Stomach (tissue), 19 donors: ENCODE measurements at places on chromosomes 3 and 15.
A peak's percentile ranks its signal among the peaks of the same experiment; 100 is the strongest.

- H3K27me3 ChIP-seq, result no peaks in the 10 kb centered on the region
- H3K4me3 ChIP-seq, result no peak overlapping the region
These were observed 12.0 kb upstream of the ZNF592 start for GRCh38 chr15:84736375-84736774.

- DNase-seq, result no peak
- H3K36me3 ChIP-seq, result peaks cover 30% of the 10 kb centered on the region
- no peaks in the 10 kb centered on the region for H3K27me3 ChIP-seq
- no peak overlapping the region for H3K4me3 ChIP-seq
These were observed 19.6 kb downstream of the PLXND1 start for GRCh38 chr3:129586746-129587430.

- H3K4me3 ChIP-seq, result no peak overlapping the region
- peaks cover 33% of the 10 kb centered on the region for H3K4me1 ChIP-seq
- no peaks in the 10 kb centered on the region for H3K36me3 ChIP-seq
- DNase-seq, result peak; percentile 89
- peak overlapping the region; percentile 86 for H3K27ac ChIP-seq
These were observed 15.9 kb downstream of the RPLP1 start for GRCh38 chr15:69468241-69469121.

GRCh38 chr15:57609805-57610529 lies 18.3 kb downstream of the MYZAP start:
- peaks cover 30% of the 10 kb centered on the region for H3K4me1 ChIP-seq
- no peaks in the 10 kb centered on the region for H3K27me3 ChIP-seq
- peak overlapping the region; percentile 78 for H3K27ac ChIP-seq
- H3K36me3 ChIP-seq, result no peaks in the 10 kb centered on the region
- DNase-seq, result peak; percentile 81
- no peak overlapping the region for H3K4me3 ChIP-seq

- no peak overlapping the region for H3K27ac ChIP-seq
- no peak overlapping the region for H3K4me3 ChIP-seq
- no peak for DNase-seq
- peaks cover 7% of the 10 kb centered on the region for H3K4me1 ChIP-seq
- H3K36me3 ChIP-seq, result no peaks in the 10 kb centered on the region
These were observed 17.6 kb upstream of the PAQR9 start for GRCh38 chr3:142981108-142981507.

DNA sequence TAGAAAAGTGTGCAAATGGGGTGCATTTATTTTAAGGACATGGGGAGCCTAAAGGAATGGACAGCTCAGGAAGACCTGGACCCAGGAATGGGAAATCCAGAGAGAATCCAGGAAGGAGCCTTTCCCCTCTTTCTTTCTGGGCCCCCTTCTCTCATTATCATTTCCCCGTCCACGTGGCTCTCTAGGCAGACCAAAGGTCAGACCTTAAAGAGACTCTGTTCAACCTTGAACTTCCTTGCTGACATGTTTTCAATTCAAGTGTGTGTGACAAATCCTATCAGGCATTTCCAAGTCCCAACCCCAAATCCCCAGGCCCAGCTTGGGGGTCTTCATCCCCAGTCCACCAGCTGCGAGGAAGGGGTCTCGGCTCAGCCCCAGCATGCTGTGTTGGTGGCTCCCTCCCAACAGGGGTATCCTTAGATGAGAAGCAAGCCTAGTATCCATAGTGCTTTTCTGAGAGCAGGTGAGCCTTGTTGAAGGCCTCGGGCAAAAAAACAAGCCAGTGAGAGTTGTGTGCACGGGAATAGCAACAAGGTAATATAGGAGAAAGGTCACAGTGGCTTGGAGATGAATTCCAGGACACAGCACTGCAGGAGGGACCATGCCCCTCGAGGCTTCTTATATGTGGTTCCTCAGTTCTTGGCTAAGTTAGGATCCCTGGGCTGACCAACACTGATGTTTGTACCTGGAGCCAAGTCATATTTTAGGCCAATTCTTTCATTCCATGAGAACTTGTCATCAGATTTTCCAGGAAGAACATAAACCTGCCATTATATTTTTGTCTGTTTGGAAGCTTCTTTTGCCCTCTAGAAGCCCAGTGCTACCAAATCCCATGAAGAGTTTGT lies 130.0 kb downstream of the ASB7 start:
- no peaks in the 10 kb centered on the region for H3K27me3 ChIP-seq
- no peak for DNase-seq
- no peak overlapping the region for H3K4me3 ChIP-seq
- H3K27ac ChIP-seq, result no peak overlapping the region

DNA sequence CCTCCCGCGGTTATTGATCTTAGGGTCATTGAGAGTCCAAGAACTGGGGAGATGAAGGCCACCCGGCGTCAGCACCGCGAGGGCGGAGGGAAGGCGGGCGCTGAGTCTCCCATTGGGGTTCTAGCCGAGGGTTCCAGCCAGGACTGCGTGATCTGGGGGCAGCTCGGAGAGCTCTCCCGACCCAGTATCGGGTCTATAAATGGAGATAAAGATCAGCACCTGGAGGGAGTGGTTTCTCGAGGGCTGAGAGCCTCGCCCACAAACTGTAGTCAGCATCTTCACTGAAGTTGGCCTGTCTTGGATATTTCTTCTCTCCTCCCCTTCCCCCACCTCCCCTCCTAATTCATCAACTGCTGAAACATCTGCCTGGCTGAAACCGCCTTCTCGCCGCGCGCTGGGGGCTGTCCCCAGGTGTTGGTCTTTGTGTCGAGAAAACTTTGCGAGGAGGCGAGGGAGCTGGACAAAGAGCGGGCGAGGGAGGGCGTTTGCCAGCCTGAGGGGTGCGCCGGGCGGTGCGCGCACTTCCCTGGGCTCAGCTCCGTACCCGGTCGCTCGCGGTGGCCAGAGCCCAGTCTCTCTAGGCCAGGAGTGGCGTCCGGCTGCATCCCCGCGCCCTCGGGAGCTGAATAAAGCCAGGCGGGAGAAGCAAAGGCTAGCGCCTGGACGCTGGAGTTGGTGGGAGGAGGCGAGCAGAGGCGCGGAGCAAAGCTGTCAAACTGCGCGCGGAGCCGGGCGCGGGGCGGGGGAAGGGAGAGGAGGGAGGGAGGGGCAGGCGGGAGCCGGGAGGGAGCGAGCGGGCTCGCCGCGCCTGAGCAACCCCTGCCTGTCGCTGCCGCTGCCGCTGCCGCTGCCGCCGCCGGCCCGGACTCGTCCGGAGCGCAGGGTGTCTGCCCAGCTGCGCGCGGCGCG lies at the start of gene ST8SIA2:
TSS of gene ST8SIA2 (plus strand) at position 811 of the 909 bp plus-strand sequence. CDS start 184 bp downstream, outside the sequence.
- DNase-seq, result peak; percentile 90
- H3K27ac ChIP-seq, result no peak within 1 kb of the TSS
- H3K27me3 ChIP-seq, result peaks cover 60% of the 10 kb centered on the region
- peak within 1 kb of the TSS; percentile 38 for H3K4me3 ChIP-seq
- peaks cover 17% of the 10 kb centered on the region for H3K4me1 ChIP-seq

- no peaks in the 10 kb centered on the region for H3K27me3 ChIP-seq
- no peak overlapping the region for H3K4me3 ChIP-seq
- no peaks in the 10 kb centered on the region for H3K36me3 ChIP-seq
- H3K4me1 ChIP-seq, result peaks cover 26% of the 10 kb centered on the region
- H3K27ac ChIP-seq, result no peak overlapping the region
- no peak for DNase-seq
These were observed 48.8 kb upstream of the MANF start for GRCh38 chr3:51336261-51336660.

- no peak overlapping the region for H3K27ac ChIP-seq
- no peaks in the 10 kb centered on the region for H3K4me1 ChIP-seq
- H3K4me3 ChIP-seq, result no peak overlapping the region
- H3K27me3 ChIP-seq, result peaks cover 7% of the 10 kb centered on the region
- peak; percentile 30 for DNase-seq
These were observed 211.9 kb downstream of the SV2B start for GRCh38 chr15:91311986-91312385.
